ENCODE measurements at places on chromosomes 13 and 19.

- ATAC-seq, result no peak
These were observed 58.9 kb downstream of the RAP2A start for GRCh38 chr13:97492684-97493371.

DNA sequence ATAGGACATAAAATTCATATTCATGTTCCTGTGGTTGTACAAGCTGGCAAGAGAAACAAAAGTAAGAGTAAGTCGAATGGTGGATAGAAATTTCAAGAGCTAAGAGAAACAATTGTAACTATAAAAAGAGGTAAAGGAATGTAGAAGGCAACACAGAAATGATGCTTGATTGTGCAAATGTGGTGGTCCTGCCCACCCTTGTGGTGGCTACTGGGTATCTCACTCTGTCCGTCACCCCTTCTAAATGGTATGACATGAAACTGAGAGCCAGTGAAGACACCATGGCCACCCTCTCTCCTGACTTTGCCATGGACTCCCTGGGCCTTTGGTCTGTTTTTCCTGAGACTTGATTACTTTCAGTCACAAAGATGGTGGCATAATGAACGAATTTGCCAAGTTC is 925.9 kb upstream of the SLITRK6 start:
- ATAC-seq, result peak; percentile 74

DNA sequence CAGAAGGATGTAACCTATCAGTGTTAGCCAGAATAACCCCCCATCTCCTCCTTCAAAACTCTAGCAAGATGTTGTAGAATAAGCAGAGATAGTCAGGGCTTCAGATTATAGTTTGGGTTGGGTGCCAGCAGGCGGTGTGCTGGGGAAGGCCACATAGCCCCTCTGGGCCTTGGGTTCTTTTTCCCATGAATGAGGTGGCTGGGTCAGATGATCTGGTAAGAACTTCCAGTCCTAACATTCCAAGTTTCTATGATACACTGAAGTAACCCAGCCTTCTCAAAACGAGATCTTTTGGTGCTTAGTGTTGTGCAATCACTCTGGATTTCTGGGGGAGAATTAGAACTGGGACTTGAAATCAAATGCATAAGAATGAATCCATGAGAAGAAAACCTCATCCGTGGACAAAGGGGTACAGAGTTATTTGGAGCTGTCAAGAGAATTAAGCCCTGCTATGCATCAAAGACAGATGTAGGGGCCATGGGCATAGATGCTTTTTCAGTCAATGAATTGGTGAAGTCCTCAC is 810 bp downstream of the CBY2 start:
- ATAC-seq, result no peak

GRCh38 chr13:114043421-114044053 is 69.7 kb upstream of the C13orf46 start:
- peak; percentile 51 for ATAC-seq

DNA sequence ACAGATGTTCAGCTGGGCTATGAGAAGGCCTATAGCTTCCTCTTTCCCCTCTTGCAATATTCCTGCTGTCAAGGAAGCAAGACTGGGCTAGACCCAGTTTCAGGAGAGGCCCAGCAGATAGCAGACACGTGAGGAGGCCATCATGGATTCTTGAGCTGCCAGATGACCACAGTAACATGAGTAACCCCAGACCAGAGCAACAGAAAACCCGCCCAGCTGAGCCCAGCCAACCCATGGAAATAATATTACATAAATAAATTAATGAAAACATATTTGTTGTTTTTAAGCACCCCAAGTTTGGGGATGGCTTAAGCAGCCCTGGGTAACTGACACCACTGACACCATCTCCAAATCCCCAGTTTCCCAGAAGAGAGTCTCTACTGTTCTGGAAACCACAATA is 50.2 kb upstream of the PDCD5 start:
- ATAC-seq, result no peak

DNA sequence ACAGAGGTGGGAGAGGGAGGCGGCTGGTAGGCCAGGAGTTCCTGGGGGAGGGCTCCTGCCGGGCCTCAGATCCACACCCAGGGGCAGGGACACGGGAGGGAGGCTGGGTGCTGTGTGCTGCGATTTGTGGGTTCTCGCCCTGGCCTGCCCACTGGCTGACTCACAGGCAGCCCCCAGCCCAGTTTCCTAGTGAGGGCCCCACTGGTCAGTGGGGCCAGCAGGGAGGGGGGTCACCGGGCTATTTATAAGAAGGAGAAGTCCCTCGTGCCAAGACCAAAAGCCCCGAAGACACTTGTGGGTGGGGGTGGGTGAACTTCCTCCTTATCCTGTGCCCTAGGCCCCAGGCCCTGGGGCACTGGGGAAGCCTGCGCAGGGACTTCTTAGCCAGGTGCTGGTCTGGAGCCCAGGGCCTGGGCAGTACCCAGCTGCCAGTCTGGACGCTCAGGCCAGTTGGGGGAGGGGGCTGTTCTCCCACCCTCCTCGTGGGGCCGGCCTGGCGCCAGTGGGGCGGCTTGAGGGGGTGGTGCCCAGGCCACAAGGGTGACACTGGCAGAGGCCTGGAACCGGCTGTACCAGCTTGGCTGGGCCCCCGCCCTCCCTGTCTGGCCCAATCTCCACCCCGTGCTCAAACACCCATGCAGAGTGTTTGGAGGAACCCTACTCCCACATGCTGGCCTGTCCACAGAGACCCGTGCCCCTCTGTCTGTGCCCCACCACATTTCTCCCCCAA is 5.0 kb upstream of the JUNB start:
- no peak for ATAC-seq

GRCh38 chr19:10226376-10227025 is 4.6 kb downstream of the S1PR2 start:
- no peak for ATAC-seq

DNA sequence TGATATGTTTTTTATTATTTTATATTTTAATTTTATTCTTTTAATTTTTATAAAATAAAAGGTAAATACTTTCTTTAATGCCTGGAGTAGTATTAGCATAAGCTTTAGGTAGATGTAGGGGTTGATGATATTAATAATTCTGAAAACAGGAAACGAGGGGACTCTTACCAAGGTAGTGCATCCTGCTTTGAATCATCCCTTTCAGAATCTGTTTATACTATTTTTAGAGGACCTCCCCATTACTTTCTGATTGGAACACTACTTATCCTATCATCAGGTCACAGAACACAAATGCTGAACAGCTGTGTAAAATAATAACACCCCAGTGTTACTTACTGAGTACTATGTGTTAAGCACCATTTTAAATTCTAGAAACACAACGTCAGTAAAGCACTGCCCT is 27.3 kb downstream of the COG6 start:
- ATAC-seq, result no peak

DNA sequence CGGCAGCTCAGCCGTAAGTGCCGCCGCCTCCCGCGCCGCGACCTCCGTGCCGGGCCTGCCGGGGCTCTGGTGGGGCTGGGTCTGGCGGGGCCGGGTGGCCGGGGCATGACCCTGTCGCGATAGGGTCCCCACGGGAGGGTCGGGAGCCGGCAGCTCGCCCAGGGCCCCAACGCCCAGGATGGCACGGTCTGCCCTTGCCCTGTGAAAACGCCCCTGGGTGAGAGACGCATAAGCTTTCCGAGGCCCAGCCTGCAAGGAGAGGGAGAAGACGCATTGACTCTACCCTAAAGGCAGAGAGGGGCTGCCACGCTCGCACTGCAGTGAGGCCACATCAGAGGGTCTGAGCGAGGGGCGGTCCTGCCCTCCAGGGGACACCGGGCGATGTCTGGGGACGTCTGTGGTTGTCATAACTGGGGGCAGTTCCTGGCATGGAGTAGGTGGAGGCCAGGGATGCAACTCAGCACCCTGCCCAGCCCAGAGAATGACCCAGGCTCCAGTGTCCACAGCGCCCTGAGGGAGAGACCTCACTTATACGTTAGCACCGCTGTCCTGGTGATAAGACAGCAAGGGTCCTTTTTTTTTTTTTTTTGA is 539 bp downstream of the ZNF554 start:
- ATAC-seq, result peak; percentile 51

- no peak for ATAC-seq
These were observed 62.2 kb upstream of the TM9SF2 start for GRCh38 chr13:99439048-99439447.

GRCh38 chr19:50607874-50608785 is 31.6 kb downstream of the SYT3 start:
- peak; percentile 81 for ATAC-seq

- peak; percentile 74 for ATAC-seq
These were observed at the start of gene SHISA2 for GRCh38 chr13:26051657-26052311. Gene SHISA2, minus strand, starts transcription at chr13:26052016. Its CDS starts 1,041 bp downstream, at chr13:26050975.

DNA sequence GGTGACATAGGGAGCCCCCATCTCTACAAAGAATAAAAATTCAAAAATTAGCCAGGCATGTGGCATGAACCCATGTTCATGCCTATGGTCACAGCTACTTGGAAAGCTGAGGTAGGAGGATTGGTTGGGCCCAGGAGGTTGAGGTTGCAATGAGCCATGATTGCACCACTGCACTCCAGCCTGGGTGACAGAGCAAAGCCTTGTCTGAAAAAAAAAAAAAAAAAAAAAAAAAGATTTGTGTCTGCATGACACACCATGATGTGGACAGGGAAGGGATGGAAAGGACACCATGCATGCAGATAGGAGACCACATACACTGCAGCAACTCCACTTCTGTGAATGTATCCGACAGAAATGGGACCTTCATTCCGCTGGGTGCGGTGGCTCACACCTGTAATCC is 34.0 kb upstream of the HOMER3 start:
- no peak for ATAC-seq

DNA sequence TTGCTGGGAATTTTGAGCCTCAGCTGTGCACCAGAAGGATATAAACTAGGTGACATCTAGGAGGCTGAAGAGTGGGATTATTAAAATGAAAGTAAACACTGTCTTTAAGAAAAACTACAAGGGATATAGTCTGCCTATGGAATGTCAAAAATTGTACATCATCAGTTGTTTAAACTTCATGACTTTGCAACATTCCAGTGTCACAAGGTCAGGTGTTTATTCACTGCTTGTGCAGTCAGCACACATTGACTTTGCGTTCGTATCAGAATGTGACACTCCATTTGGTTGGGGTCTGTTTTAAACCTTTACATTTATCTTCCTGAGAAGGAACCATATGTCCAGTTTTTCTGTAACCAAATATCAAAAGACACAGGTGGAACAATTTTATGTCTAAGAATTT is 85.6 kb downstream of the KL start:
- ATAC-seq, result no peak

GRCh38 chr13:97852181-97852874 is 101.1 kb upstream of the IPO5 start:
- ATAC-seq, result no peak

GRCh38 chr19:10120538-10121189 is 965 bp upstream of the EIF3G start:
- no peak for ATAC-seq

GRCh38 chr19:10965398-10965797 is 4.6 kb downstream of the SMARCA4 start:
- ATAC-seq, result no peak

DNA sequence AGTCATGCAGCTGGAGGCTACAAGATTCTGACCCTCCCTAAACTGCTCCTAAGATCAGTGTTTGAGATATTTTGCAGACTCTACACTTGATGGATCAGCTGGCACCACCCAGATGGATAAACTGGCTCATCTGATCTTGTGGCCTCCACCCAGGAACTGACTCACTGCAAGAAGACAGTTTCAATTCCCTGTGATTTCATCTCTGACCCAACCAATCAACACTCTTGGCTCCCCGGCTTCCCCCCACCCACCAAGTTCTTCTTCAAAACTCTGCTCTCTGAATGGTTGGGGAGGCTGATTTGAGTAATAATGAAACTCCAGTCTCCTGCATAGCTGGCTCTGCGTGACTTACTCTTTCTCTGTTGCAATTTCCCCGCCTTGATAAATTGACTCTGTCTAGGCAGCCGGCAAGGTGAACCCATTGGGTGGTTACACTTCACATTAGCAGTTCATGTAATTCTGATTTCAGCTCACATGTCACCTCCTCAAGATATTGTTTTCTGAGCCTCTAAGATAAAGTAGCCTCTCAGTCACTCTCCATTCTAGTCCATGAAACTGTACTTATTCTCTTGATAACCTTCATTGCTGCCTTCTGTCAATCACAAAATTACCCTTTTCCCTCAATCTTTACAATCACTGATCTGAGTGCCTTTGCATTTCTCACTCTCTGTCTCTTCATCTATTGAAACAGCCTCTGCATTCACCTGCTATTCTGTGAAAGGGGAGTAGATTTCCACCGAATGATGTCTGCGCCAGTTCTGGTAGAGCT is 9.9 kb upstream of the FPR3 start:
- no peak for ATAC-seq

- no peak for ATAC-seq
These were observed 9.5 kb upstream of the SHKBP1 start for GRCh38 chr19:40567040-40567749.

- no peak for ATAC-seq
These were observed 207.5 kb downstream of the ENOX1 start for GRCh38 chr13:43579321-43579720.

DNA sequence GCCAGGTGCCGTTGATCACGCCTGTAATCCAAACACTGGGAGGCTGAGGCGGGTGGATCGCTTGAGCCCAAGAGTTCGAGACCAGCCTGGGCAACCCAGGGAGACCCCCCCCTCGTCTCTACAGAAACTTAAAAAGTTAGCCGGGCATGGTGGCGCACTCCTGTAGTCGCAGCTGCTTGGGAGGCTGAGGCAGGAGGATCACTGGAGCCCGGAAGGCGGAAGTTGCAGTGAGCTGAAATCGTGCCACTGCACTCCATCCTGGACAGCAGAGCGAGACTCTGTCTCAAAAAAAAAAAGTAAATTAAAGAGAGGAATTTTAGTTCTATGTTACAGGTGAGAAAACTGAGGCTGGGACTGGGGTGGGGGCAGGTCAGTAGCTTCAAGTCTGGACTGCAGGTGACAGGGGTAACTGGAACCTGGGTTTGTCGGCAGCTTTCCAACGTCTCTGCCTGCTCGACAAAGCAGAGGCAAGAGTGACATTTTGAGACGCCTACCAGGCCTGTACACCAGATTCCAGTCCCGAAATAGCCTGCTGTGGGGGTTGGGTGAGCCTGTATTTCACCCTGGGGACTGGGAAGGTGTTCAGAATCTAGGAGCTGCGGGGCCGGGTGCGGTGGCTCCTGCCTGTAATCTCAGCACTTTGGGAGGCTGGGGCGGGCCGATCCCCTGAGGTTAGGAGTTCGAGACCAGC is 1.2 kb downstream of the SELENOW start:
- no peak for ATAC-seq

- no peak for ATAC-seq
These were observed 2.8 kb downstream of the PCDH9 start for GRCh38 chr13:67227131-67227983.

GRCh38 chr19:42529248-42529764 is 1.0 kb upstream of the CEACAM1 start:
- ATAC-seq, result peak; percentile 93

GRCh38 chr13:91902291-91902690 is 503.9 kb downstream of the GPC5 start:
- no peak for ATAC-seq

DNA sequence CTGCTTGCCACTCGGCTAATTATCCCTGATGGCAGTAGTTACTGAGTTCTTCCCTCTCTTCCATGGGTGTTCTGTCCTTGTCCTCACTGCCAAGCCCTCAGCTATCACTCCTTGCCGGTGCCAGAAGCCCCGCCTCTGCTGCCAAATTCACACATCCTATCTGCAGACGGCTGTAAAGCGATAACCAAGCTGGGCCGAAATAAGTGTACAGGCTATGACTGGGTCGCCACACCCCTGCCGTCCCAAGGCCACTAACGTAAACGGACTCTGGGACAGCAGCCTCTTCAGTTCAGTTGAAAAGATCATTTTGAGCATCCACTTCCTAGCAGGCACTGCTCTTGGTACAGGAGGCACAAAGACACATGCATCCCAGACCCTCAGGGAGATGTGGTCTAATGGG is 13.3 kb downstream of the SLC7A1 start:
- ATAC-seq, result no peak

Measured in SK-N-SH treated with all-trans-retinoic acid at 6 μM for 48 hours (cell line).